Non-pigmented ciliary epithelial cell (primary cell): ENCODE measurements at places on chromosomes 4 and X.

DNA sequence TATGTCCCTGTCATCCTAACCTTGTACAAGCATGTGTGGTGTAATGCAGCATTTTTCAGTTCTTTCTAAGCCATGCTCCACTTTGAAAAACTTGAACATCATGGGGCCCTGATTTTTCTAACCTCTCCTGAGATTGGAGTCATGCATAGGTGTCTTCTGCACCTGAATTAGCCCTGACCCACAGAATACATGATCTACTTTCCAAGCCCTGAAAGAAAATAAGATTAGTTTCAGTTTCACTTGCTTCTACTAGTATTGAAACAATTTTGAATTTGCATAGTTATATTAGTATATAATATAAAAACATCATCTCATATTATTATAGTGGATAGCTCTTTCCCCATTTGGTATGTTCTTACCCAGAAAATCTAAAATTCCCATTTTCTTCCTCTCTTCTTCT is 178.2 kb downstream of the HS3ST1 start:
- DNase-seq = no peak

DNA sequence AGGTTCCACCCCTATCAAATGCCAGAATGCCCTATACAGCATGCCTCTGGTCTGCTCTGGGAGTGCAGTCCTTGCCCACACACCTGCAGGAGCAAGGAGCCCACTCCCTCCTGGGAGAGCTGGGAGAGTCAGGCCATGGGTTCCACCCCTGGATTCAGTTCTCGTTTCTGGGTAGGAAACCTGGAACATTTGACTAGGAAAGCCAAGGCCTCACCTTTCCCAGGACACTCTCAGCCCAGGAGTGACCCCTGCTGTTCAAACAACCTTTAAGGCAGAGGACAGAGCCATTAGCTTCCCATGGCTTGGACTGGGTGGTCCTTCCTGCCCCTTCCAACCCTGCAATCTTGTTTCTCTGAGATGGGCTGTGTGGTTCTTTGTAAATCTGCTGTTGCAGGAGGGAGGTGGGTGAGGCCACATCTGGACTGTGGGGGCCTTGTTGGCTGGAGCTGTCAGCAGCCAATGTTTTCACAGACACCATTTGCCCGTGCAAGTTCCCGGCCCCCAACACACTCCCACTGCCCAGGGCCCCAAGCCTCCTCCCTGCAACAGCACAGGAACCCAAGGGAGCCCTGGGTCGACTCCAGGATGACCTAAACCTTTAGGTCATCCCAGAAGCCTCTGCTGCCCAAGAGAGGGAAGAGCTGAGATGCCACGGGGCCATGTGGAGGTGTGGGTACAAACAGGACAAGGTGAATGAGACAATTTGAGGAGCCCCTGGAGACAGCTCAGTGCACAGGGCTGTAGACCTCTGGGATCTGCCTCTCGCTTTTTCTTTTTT is 104.4 kb downstream of the PJA1 start:
- no peak for DNase-seq

GRCh38 chrX:50801135-50801534 is 12.9 kb downstream of the SHROOM4 start:
- no peak for DNase-seq

- DNase-seq = no peak
Measured at GRCh38 chr4:84496331-84496705, 2.8 kb downstream of the NKX6-1 start.

- DNase-seq = no peak
Measured at GRCh38 chr4:175811228-175811627, 836 bp downstream of the GPM6A start.

DNA sequence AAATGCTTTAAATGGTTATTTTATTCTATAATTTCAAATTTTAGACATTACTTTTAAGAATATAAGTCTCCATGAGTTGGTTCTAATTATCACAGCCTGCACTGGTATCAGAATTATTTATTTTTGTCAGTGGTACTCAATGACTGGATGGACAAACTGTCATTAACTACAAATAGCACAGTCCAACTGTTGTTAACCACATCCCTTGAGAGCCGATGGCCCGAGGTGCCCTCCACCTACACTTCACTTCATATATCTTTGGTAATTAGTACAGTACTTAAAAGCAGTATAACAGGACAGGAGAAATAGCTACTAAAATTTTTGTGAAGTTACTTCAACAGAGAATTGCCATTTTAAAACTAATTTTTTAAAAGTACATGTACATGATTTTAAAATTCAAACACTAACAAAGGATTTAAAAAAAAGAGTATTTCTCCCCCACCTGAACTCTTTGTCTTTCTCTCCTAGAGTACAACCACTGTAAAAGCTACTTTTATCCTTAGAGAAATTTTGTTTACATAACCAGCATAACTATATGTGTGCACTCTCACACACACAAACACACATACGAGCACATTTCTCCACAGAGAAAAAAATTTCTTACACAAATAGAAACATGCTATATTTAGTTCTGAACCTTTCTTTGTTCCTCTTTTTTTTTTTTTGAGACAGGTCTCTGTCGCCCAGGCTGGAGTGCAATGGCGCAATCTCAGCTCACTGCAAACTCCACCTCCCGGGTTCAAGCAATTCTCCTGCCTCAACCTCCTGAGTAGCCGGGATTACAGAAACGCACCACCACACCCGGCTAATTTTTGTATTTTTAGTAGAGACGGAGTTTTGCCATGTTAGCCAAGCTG is 6.5 kb downstream of the TIFA start:
- no peak for DNase-seq

GRCh38 chr4:151665022-151665784 is 95.6 kb downstream of the GATB start:
- no peak for DNase-seq

GRCh38 chr4:164904336-164904735 is 27.4 kb downstream of the APELA start:
- DNase-seq = no peak

DNA sequence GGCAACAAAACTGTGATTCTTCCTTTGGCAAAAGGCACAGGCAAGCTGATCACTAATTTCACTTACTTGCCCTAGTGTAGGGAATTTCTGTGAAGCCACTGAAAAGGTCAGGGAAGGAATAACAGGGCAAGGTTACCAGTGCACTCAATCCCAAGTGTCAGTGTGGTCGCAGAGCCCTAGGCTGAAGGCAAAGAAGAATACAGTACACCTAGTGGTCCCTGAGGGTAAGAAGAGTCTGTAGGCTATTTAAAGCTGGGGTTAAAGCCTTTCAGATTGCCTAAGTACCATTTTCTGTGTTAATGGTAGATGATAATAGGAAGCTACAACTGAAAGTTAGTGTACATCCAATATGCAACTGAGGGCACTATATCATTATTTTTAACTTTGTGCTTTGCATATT is 173.6 kb upstream of the NRK start:
- no peak for DNase-seq

DNA sequence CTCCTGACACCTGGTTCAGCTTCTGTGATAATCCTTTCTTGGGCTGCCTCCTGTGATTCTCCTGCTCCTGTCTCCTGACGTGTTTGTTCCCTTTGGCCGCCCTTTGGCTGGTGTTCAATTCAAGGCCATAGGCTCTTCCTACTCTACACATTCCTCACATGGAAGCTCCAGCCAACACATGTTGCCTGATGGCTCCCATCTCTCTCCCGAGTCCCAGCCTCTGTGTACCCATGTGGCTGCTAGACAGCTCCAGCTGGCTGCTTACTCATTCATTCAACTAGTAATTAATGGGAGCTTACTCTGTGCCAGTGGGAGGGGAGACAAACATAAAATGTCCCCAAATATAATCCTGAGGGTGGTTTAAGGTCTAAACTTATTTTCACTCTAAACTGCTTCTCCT is 9.2 kb upstream of the MED28 start:
- DNase-seq = no peak

- no peak for DNase-seq
Measured at GRCh38 chr4:74996996-74997395, 64.1 kb downstream of the PARM1 start.

GRCh38 chr4:152033621-152034020 is 272.8 kb upstream of the GATB start:
- no peak for DNase-seq

- DNase-seq = no peak
Measured at GRCh38 chr4:75018811-75019479, 86.0 kb downstream of the PARM1 start.

DNA sequence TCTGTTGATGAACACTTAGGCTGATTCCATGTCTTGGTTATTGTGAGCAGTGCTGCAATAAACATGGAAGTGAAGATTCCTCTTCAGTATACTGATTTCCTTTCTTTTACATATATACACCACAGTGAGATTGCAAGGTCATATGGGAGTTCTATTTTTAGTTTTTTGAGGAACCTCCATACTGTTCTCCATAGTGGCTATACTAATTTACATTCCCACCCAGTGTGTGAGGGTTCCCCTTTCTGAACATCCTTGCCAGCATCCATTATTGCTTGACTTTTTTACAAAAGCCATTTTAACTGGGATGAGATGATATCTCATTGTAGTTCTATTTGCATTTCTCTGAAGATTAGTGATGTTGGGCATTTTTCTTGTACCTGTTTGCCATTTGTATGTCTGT is 80.5 kb upstream of the GALNT7 start:
- no peak for DNase-seq

DNA sequence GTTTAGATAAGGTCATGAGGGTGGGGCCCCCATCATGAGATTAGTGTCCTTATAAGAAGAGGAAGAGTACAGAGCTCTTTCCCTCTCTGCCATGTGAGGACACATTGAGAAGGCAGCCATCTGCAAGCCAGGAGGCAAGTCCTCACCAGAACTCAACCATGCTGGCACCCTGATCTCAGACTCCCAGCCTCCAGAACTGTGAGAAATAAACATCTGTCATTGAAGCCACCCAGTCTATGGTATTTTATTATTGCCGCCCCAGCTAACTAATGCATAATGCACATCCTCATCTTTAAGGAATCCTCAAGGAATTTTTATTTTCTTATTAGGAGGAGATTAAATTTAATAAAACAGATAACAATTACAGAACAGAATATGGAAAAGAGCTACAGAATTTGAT is 16.7 kb upstream of the EXOSC9 start:
- no peak for DNase-seq

DNA sequence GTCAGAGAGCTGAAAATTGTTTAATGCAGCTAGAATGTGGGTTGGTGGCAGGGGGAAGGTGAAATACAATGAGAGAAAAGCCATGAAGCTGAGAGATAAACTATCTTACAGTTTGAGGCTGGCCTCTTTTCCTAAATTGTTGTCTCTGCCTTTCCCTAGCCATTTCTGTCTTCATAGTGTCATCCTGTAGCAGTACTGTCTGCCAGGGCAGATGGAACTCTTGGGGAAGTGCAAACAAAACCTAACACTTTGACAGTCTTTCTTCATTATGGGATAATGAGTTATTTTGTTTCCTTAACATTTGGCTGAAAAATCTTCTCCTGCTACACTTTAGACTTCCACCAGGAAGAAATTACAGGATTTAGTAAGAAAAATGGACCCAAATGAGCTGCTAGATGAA is 197.8 kb upstream of the ARX start:
- DNase-seq = no peak

- no peak for DNase-seq
Measured at GRCh38 chr4:40507977-40508376, 121.7 kb downstream of the RBM47 start.

GRCh38 chr4:76809594-76810305 is 88.2 kb downstream of the SOWAHB start:
- no peak for DNase-seq

DNA sequence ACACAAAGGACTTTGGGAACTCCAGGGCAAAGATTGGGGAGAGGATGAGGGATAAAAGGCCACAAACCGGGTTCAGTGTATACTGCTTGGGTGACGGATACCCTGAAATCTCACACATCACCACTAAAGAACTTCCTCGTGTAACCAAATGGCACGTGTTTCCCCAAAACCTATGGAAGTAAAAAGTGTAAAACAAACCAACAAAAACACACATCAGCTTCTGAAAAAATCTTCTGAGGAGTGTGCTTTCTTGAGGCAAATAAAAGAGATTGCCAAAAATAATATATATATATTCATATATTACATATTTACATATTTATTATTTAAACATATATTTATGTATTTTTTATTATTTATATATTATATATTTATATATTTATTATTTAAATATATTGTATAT is 3.9 kb downstream of the P2RY8 start:
- no peak for DNase-seq

DNA sequence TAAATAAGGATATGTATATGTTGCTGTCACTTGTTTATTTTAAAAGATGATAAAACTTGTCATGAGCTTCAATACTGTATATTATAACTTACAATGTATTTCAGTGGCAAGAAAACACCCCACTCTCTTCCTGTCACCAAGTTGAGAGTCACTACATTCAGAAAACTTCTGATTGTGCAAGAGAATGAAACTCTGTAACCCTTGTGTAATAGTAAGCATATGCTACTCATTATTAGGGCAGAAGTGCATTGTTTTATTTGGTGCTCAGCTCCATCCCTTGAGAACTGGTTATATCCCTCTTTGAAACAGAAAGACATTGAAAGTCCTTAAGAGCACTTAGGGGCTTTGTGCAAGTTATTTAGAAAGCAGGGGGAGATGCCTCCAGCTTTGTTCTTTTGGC is 594.5 kb downstream of the ARAP2 start:
- DNase-seq = no peak

- no peak for DNase-seq
Measured at GRCh38 chr4:117793845-117794480, 240.3 kb upstream of the NDST3 start.

DNA sequence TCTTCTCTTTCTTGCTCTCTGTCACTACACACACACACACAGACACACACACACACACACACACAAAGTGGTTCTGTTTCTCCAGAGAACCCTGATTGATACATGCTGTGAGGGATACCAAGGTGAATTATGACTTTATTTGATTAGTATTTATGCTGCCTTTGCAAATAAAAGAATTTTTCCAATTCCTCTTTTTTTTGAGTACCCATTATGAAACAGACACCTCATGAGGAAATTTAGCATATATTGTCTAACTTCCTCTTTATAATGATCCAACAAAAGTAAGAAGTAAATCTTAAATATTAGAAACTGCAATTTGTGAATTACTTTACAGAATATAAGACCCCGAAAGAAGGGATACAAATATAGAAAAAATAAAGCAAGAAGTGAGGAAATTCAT is 14.3 kb upstream of the RAB28 start:
- DNase-seq = no peak

DNA sequence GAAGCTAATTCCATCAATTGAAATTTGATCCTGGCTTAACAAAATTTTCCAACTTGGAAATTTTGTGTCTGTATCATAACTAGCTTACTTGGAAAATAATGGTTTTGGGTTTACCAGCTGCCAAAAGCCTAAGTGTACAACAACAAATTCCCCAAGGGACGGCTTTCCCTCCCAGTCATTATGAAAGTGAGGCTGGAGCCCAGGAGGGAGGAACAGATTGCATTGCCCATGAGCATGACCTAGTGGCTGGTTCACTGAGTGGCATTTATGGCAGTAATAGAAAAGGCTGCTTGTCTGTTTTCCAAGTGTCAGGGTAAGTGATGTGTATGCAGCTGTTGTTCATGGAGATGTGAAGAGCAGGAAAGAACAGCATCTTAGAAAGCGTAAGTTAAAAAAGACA is 70.8 kb upstream of the HHIP start:
- DNase-seq = no peak

DNA sequence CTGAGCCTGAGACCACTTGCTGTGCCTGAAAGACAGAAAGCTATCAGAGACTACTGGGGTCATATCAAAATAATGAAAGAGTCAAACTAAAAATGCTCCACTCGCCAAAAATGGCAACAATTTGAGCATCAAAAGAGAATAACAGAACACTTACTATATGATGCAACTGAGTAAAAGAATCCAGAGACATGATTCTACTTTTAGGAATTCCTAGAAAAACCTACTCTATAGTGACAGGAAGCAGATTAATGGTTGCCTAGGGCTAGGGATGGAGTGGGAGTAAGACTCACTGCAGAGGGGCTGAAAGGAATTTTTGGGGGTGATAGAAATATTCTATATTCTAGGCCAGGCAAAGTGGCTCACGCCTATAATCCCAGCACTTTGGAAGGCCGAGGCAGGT is 29.4 kb upstream of the SLAIN2 start:
- DNase-seq = no peak
